Stimulated activated CD8-positive, alpha-beta memory T cell treated with anti-CD3 and anti-CD28 coated beads, Interleukin-7, amount 100 ng/mL, for 1 hour (primary cell): ENCODE measurements at places on chromosomes 3 and 15.

GRCh38 chr15:60160909-60161308 lies 156.8 kb downstream of the FOXB1 start:
- no peak for DNase-seq

DNA sequence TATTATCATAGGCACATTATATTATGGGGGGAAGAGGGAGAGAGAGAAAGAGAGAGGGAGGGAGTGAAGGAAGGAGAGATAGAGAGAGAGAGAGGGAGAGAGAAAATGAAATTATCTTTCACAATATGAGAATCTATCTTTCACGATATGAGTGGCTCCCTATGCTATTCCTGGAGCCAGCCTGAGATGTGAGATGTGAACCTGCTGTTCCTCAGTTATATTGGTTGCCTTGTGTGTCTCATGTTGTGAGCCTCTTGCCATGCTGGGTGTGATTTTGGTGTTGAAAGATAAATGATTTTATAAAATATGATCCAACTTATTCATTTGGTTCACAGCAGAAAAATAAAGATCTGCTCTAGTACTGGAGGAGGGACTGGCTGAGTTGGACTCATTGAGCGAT lies 148.7 kb downstream of the PPM1L start:
- DNase-seq, result no peak

- DNase-seq, result no peak
Measured at GRCh38 chr3:151923901-151924300, 50.5 kb downstream of the SUCNR1 start.

DNA sequence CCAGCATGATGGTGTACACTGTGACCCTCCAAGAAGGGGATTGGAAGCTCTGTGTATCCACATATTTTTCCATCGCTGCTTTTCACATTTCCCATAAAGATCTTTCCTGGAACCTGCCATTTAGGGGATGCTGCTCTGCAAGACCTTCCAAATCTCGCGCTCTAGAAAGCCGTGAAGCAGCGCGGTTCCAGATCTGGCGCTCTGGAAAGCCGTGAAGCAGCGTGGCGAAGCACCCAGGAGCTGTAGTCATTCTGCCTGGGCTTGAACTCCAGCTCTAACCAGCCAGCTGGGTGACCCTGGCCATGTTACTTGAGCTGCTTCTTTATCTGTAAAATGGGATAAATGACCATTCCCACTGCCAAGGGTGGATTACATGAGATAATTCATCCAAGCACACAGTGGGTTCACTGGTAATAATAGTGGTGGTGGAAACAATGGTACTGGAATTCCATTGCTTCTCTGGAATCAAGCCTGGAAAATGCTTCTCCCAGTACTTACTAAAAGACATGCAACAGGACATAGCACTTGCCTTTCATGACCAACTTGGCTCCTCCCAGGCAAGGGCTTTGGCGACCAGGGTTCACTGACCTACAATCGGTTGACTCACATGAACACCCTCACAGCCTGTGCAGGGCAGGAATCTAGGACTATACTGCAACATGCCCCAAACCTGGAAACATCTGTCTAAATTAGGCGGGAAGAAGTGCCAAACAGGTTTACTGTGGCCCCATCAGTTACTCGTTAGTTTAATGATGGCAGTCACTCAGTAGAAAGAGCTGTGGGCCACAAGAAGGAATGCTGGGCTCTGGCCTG lies 70.7 kb downstream of the XXYLT1 start:
- no peak for DNase-seq

GRCh38 chr3:152656214-152656971 lies 178.5 kb upstream of the P2RY1 start:
- no peak for DNase-seq

DNA sequence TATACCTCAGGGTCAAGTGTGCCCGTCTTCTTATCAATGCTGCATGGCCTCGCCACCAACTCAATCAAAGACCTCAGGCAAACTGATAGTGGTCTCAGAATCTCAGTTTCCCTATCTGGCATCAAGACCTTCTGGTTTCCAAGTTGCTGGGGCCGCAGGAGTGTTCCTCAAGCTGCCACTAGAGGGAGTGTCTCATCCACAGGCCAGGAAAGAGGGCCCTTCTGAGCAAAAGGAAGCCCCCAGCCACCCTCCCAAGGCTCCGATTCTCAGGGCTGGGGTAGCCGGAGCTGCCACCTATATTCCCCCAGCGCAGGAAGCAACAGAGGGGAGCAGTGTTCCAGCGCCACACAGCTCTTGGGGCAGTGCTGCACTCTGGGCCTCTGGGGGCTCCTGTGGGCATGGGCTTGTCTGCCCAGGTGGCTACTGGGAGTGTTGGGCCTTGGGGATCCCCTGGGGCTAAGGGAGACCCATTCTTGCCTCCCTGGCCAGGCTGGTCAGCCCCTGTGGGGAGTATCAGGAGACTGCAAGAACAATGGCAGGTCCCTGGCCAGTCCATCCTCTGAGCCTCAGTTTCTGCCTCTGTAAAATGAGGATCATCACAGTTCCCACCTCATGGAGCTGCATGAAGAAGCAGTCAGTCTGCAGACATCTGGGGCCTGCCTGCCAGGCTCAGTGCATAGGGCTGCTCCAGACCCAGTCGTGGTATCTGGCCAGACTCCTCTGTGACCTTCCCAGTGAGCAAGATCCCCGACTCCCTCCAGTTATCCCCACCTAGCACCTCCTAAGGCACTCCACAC lies 23.4 kb upstream of the SEC13 start:
- DNase-seq, result peak; percentile 5

DNA sequence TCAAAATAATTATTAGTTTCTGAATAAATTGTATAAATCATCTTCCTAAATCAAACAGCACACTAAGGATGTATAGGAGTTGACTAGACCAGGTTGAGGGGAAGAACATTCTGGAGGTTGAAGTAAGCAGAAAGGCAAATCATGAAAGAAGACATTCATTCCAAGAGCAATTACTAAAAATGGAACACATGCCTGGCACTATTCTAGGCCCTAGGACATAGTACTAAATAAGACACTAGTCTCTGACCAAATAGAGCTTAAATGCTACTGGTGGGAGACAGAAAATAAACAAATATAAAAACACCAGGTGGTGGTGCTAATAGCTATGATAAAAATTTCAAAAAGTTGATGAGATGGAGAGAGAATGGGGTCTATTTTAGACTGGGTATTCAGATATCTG lies 190.1 kb downstream of the TBC1D5 start:
- DNase-seq, result no peak

DNA sequence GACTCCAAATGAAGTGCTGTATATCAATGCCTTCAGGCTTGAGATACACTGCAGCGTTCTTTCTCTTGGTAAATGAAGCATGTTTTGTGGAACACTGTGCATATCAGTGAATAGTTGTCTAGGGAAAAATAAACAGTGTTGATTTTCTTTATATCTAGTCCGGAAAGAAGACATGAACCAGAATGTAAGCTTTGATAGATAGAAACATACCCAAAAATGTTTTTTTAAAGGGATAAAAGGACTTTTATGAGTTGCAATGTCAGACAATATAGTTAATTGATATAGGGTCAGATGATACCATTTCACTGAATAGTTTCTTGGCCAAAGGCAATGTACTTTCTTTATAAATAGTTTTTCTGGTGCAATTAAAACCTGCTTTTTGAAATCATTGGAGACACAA lies 1037.8 kb downstream of the OTOL1 start:
- DNase-seq, result no peak

- no peak for DNase-seq
Measured at GRCh38 chr3:18680758-18681157, 255.6 kb upstream of the SATB1 start.

- DNase-seq, result no peak
Measured at GRCh38 chr3:156659260-156659659, 15.1 kb upstream of the TIPARP start.

DNA sequence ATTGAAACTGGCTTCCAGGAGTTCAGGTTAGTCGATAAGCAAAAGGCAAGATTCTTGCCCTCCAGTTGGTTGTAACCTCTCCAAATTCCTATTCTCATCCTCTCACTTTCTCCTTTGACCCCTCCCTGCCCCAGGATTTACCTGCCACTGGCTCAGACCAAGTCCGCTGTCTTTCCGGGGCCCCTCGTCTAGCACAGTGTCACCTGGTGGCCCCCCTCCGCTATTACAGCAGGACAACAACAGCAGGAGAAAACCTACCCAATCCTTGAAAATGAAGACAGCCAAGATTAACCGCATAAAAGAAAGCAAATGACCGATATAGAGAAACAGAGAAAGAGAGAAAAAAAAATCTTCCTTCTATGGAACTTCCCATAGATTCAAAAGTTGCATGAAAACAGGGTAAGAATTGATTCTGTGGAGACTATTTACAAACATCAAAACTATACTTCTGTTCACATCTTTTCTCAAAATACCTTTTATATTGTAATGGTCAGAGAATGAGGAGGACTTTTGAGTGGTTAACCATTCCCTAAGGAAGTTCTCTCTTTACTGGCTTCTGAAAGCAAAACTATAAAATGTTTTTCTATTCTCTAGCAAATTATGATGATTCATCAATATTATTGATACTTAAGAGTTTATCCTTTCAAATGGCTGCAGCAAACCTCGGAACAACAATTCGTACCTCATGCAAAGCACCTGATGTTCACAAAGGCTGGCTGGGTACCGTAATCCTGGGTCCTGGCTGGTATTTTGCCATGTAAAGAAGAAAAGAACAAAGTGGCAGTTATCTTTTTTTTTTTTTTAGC lies 10.0 kb upstream of the ST8SIA2 start:
- no peak for DNase-seq

GRCh38 chr3:40292637-40293349 lies 16.7 kb upstream of the EIF1B start:
- DNase-seq, result no peak

- no peak for DNase-seq
Measured at GRCh38 chr15:92034227-92034626, 180.7 kb downstream of the SLCO3A1 start.

DNA sequence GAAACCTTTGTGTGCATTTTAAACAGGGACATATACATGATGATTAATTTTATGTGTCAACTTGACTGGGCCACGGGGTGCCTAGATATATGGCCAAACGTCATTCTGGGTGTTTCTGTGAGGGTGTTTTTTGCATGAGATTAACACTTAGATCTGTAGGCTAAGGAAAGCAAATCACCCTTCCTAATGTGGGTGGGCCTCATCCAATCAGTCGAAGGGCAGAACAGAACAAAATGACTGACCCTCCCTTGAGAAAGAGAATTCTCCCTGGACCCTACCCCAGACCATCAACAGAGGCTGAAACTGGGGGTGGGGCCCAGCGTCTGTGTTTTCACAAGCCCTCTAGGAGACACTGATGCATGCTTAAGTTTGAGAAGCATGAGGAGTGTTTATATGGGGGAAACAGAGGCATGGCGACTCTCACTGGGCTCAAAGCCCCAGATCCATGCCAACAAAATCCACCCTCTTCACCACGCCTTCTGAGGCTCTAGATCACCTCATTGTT lies 56.2 kb downstream of the ITGA11 start:
- DNase-seq, result no peak

GRCh38 chr3:48625600-48625999 lies 4.0 kb upstream of the TMEM89 start:
- DNase-seq, result no peak

DNA sequence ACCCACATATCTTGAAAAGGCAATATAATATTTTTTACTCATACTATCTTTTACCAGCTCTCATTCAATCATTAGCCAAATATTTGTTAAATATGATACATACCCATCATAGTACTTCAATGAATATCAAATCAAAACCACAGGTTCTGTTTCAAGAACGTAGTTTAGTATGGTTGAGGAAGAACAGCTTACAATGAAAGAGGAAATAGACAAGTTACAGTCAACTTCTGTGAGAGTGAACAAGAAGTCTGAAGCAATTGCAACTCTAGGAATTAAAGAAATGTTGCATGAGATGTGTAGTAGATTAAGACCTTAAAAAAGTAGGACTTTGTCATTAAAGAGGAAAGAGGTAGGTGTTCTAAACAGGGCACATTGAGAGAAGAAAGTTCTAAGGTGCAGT lies 9.3 kb downstream of the BCHE start:
- no peak for DNase-seq

DNA sequence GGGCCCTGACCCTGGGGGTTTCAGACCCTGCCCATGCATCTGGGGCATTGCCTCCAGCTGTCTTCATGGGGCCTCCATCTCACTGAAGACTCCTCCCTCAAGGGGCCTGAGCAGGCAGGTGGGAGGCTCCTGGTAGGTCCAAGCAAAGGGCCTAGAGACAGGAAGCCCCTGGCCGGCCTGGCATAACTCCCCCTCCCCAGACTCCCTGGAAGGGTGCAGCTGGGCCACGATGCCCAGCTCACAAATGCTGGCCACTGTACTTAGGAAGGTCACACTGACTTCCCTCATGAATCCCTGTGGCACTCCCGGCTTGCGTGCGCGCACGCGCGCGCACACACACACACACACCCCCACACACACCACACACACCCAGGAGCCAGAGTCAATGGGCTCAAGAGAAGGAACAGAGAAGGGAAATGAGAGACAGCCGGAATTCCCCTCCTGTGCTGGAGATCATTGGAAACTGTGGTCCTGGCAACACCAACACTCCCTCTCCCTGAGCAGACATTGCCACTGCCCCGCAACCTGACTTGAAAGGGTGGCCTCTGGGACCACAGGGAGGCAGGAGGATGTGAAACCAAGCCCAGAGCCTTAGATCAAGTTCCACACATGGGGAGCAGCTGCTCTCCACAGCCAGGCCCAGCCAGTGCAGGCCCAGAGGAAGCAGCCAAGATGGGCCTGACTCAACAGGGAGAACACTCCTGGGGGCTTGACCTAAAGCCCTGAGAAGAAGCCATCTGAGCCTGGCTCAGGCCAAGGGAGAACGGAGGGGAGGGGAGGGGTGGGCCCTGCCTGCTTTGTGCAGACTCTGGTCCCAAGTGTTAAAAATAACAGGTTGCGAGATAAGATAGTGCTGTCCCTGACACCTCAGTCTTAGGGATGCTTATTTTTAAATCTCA lies 69.7 kb downstream of the SCN5A start:
- no peak for DNase-seq

- DNase-seq, result no peak
Measured at GRCh38 chr15:65059931-65060596, 7.7 kb downstream of the RASL12 start.

DNA sequence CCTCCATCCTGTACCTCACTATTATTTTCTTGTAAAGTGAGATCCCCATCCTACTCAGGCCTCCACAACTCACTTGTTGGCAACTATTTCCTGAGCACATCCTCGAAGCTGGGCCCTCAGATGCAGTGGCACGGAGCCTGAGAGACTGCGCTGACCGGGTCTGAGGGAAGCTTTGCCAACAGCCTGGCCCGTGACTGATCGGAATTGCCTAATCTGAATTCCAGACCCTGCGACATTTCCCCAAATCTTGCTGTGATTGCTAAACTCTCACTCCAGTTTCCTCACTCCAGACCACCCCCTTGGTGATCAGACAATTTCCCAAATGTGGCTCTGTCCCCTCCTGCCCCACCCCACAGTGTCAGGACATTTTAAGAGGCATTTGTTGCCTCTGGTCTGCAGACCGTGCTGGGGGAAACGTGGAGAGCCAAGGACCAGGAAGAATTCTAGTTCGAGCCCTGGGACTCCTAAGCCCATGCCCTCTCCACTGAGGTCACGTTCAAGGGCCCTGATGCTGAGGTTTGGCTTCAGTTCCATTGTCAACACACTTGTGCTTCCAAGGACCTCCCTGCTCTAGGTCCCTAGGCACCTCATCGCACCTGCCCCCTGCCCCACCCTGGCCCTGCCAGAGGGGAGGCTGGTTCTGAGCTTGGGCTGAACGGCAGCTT lies 22.8 kb downstream of the KLHL25 start:
- DNase-seq, result no peak

GRCh38 chr3:171088496-171088895 lies 62.0 kb upstream of the SLC2A2 start:
- DNase-seq, result no peak

- no peak for DNase-seq
Measured at GRCh38 chr3:85495602-85496001, 536.8 kb downstream of the CADM2 start.
